Activated T-cell treated with anti-CD3 and anti-CD28 coated beads for 24 hours (primary cell): ENCODE measurements at places on chromosomes 11 and 22.

GRCh38 chr11:104846216-104846615 lies 52.0 kb downstream of the CASP12 start:
- DNase-seq, result no peak

- no peak for DNase-seq
Measured at GRCh38 chr22:38240734-38241252, 32.0 kb downstream of the TMEM184B start.

GRCh38 chr11:104332110-104332509 lies 168.2 kb upstream of the PDGFD start:
- DNase-seq, result no peak

DNA sequence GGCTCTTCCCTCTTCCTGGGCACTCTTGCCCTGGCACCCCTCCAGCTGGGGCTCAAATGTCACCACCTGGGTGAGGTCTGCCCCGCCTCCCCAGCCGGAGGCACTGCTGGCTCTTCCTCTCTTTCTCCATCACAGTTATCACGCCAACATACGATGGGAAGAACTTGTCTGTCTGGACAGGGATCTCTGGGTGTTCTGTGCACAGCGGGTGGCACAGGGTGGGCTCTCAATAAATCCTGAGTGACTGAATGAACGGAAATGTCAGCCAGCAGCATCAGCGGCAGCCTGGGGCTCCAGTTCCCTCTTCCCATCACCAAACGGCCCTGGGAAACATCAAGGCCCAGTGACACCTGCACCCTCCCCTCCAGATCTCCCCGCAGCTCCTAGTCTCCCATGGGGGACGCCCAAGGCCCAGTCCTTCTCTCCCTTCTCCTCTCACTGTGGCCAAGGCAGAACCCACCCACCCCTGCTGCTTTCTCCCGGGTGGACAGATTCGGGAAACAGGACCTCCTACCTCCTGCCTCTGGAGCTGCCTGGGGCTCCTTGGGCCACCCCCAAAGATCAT lies 440 bp upstream of the SLC25A45 start:
- DNase-seq, result no peak

DNA sequence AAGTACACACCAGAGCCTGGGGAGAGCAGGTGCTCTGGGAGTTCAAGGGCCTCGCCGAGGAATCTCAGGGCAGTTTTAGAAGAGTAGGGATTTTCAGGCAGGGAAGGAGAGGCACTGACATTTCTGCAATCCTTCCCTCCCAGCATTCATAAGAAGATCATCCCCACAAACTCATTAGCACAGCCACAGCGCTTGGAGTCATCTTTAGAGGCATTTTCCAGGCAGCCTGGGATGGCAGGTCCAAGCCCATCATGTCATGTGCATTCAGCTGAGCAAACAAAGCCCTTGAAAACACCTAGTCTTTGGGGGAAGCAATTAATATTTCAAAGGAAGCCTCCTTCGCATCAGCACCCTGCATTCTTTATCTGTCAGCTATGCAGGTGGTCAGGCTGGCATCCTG lies 43.8 kb downstream of the MAP6 start:
- DNase-seq, result no peak

GRCh38 chr11:133065847-133066485 lies 466.3 kb downstream of the OPCML start:
- no peak for DNase-seq

DNA sequence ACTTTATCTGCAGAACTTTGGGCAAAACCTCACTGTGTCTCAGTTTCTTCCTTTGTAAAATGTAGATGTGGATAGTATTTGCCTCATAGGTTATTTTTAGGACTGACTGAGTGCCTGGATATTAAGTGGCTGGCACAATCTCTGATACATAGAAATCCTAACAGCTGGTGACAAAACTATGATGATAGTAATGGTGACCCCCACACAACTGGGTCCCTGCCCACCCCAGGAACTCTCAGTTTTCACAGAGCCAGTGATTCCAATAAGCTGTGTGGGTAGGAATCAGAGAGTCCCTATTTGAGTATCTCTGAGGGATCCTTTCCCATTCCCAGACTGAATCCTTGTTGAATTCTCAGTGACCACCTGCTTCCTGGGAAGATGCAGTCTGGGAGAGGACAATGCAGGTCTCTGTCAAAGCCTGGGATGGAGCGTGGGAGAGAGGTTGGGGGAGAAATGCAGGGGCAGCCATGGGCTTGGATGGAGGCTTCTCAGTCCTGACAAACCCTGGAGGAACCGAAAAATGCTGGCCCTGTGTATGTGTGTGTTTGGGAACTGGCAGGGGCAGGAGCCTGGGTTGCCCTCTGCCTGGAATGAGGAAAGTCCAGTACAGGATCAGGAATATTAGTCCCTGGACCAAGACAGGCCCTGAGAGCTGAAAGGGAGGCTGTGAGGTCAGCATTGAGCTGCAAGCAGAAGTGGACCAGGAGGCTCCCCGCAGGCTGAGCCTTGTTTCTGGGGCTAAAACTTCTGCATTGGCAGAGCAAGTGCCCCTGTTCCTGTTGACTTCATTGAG lies 6.1 kb upstream of the P2RY6 start:
- no peak for DNase-seq

GRCh38 chr22:29883775-29884097 lies 762 bp downstream of the MTMR3 start:
- DNase-seq, result no peak

GRCh38 chr11:95434489-95435057 lies 203.6 kb upstream of the SESN3 start:
- no peak for DNase-seq

DNA sequence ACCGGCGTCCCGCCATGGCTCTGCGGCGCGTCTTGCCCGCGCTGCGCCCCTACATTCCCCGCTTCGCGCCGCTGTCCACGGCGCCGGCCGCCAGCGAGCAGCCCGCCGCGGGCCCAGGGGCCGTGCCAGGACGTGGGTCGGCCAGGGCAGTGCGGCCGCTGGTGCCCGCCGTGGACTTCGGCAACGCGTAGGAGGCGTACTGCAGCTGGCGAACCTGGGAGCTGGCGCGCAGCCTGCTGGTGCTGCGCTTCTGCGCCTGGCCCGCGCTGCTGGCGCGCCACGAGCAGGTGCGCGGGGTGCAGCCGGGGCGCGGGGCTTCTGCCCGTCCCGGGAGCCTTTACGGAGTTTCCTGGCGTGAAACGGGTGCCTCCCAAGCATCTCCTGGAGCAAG lies 20.1 kb downstream of the DGCR6L start:
- no peak for DNase-seq

- DNase-seq, result peak; percentile 70
Measured at GRCh38 chr11:46529095-46529905, 64.5 kb downstream of the AMBRA1 start.

DNA sequence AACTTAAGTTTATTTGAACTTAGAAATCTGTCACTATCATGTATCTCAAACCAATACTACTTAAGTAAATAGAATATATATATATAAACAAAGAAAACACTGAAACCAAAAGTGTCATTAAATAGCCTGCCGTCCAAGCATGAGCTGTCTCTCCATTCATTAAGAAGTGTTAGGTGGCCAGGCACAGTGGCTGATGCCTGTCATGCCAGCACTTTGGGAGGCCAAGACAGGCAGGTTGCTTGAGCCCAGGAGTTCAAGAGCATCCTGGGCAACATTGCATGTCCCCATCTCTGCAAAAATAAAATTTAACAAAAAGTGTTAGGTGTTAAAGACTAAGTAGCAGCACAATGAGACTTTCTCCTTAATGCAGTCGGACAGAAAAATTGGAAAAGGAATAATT lies 14.0 kb downstream of the CD6 start:
- no peak for DNase-seq

GRCh38 chr11:17915500-17916143 lies 97.2 kb downstream of the SERGEF start:
- DNase-seq, result no peak

- no peak for DNase-seq
Measured at GRCh38 chr11:34345540-34345876, 12.3 kb downstream of the ABTB2 start.

DNA sequence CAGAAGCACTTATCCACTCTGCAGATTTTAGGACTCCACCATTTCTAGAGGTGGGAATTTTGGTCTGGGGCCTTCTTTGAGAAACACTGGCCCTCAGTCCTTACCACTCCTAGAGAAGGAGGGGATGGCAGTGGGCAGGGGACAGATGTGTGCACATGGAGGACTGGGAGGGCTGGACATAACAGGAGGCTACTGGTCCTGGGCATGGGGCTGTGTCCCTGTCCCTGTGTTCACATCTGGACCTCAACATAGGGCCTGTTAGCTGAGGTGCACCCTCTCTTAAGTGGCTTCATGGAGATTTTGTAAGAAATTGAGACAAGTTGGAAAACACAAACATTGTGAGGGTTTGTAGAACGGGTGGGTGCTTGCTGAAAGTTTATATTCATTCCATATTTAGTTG lies 103.4 kb downstream of the ATXN10 start:
- no peak for DNase-seq

GRCh38 chr22:49260681-49261580 lies 566.7 kb downstream of the BRD1 start:
- no peak for DNase-seq

DNA sequence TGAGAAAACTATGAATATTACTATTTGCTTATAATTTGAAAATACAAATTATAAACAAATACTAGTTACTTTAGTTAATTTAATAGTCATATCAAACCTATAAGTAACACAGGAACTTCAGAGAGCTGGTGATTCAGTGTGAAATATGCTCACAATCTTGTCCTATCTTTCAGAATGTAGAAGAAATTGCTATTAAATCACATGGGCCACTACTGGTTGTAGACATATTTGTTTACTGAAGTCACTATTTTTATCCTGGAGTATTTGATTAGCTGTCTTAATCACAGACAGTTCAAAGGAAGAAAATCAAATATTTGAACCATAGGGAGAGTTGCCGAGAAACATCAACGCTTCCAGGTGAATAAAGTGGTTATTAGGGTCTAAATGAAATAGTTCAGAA lies 187.6 kb upstream of the ANO3 start:
- no peak for DNase-seq

DNA sequence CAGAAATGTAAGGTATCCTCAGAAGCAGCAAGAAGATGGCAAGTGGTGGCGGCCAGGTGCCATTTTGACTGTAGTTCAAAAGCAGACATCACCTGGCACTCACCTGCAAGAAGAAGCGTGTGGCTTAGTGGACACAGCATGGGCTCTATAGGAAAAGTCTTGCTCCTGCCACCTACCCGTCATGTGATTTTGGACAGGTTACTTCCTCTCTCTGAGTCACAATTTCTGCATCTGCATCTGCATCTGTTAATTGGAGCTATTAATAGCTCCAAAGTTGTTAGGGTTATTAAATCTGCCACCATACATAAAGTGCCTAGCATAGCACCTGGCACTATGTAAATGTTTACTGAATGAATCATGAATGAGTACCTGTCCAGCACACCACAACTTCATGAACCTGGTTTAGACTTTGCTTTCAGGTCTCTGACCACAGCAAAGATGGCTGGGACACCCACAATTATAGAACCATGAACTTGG lies 16.8 kb downstream of the RAB30 start:
- no peak for DNase-seq

DNA sequence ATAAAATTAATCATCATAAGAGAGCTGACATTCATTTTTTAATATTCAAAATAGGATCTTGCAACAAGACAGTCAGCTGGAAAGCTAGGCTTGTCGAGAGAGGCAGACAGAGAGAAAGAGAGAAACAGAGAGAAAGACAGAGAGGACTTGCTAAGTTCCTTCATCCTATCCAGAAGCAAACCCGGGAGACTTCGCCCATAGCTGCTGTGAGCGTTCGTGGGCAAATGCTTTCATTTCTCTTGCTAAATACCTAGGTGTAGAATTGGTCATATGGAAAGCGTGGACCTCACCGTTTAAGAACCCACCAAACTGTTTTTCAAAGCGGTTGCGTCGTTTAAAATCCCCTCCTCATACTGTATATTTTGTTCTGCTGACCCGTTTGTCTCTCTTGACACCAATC lies 25.3 kb upstream of the KRTAP5-6 start:
- no peak for DNase-seq

DNA sequence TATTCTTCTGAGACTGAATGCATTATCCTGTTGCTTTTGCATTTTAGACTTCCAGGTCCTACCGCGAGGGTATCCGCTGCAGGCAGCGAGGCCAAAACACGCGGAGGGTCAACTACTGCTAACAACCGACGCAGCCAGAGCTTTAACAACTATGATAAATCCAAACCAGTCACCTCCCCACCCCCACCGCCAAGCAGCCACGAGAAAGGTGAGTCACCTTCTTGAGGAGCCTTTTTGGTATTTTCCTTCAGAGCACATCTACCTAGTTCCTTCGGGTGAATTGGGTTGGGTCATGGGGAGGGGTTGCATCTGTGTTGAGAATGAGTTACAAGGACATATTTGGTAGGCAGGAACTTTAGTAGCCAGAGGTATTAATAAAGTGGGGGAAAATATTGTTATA lies 179.8 kb downstream of the NAV2 start:
- no peak for DNase-seq

- no peak for DNase-seq
Measured at GRCh38 chr22:32103658-32104315, 55.3 kb downstream of the C22orf42 start.

- no peak for DNase-seq
Measured at GRCh38 chr11:56849250-56849649, 100.8 kb upstream of the OR9G4 start.

DNA sequence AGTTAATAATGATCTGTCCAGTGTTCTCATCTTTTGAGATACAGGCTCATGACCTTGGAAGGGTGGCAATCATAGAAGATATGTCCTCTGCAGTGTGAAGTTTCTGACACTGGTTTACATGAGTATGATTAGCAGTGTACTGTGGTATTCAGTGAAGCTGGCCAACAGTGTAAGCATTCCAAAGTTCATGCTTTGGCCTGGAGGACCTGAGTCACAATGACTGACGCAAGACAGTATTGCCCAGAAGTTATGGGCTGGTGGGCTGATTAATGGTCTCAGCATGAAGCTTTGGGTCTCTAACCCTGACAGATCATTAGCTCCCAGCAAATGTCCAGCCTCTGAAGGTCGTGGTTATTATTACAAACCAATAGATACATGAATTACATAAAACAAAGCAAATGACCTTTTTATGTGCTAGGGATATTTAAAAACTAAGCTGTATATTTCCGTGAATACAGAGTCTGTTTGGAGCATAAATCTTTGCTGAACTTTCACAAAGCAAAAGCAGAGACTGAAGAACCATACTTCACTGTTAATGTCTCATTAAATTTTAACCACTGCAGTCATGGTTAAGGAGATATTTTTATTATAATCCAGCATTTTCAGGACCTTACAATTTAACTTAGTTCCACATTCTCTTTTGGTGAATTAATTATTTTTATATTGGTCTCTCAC lies 28.3 kb upstream of the USP47 start:
- no peak for DNase-seq

DNA sequence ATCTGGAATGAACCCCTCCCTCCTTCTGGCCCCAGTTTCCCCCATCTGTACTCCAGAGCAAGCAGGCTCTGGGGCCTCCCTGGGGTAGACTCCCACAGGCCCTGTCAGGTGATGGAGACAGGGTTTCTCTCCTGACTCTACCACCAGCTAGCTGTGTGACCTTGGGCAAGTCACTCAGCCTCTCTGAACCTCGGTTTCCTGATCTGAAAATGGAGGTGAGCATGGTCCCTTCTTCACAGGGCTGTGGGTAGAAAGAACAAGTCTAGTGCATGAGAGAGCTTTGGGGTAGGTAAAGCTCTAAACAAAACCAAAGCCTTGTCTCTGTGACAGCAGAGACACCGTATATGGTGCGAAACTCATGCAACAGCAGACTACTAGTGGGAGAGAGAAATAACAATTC lies 5.6 kb downstream of the CD5 start:
- no peak for DNase-seq
